ENCODE measurements at places on chromosomes 4 and X.

DNA sequence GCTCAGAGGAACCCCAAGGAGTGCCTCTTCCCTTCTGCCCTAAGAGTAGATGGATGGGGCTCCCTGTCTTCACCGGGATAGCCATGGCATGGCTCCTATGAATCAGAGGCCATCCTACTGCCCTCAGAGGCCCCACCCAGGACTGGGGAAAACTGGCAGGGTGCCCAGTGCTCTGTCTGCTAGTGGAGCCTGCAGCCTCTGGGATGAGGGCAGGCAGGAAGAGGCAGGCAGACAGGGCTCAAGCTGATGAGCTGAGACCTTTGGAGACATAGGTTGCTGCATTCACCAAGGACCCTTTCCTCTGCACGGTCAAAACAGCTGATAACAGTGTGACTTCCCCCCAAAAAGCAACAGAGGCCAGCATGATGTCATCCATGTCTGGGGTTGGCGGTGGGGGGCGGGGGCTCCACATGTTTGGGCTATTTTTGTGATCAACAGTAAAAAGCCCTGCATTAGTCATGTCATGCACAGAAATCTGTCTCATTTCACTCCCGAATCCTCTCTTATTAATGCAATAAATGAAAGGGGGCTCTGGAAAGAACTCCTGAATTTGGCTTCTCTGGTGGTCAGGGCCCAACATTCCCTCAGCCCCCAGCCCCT lies 207.6 kb upstream of the MAMLD1 start:
- H3K27ac ChIP-seq, result no peak overlapping the region
- peak; percentile 13 for DNase-seq
- H3K4me1 ChIP-seq, result no peaks in the 10 kb centered on the region
- no peaks in the 10 kb centered on the region for H3K36me3 ChIP-seq
- no peak overlapping the region for H3K4me3 ChIP-seq

DNA sequence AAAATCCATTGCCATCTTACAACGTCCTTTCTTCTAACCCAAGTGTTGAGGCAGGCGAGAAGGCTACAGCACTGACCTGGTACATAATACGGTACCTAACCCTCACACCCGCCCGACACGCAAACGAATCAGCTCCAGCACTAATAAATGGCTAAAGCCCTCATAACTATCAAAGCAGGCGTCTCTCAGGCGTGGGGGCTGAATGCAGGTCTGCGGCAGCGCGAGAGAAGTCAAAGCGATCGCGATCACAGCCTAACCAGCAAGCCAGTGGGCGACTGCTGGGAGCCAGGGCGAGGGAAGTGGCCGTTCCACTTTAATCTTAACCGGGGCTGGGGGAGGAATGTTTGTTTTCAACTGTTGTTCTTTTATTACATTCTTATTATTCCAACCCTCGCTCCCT lies 1.5 kb downstream of the CDX4 start:
- peaks cover 63% of the 10 kb centered on the region for H3K27me3 ChIP-seq
- H3K27ac ChIP-seq, result no peak overlapping the region
- no peaks in the 10 kb centered on the region for H3K4me1 ChIP-seq
- DNase-seq, result peak; percentile 48
- H3K4me3 ChIP-seq, result no peak overlapping the region
- H3K36me3 ChIP-seq, result no peaks in the 10 kb centered on the region

GRCh38 chr4:188993871-188994270 lies 854.6 kb downstream of the TRIML1 start:
- H3K27ac ChIP-seq, result no peak overlapping the region
- H3K4me1 ChIP-seq, result no peaks in the 10 kb centered on the region
- DNase-seq, result no peak
- no peak overlapping the region for H3K4me3 ChIP-seq
- H3K27me3 ChIP-seq, result no peaks in the 10 kb centered on the region

DNA sequence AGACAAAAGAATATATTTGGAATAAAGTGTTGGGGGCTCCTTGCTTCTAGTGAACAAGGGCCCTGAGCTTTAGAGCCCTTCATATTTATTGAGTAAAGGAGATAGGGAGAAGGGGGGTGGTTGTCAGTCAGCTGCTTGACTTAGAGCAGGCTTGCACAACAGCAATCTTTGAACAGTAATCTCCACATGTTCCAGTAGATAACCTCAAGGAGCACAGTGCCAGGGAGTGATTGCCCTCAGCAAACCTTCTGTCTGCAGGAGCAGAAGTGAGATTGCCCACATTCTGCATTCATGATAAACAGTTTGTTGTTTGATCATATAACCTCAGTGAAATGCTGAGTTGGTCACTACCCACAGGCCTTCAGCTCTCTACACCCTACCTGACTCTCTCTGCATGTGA lies 205.8 kb upstream of the CXCL13 start:
- no peaks in the 10 kb centered on the region for H3K4me1 ChIP-seq
- H3K27ac ChIP-seq, result no peak overlapping the region
- H3K27me3 ChIP-seq, result peaks cover 30% of the 10 kb centered on the region
- no peak for DNase-seq
- H3K4me3 ChIP-seq, result no peak overlapping the region
- H3K36me3 ChIP-seq, result no peaks in the 10 kb centered on the region

DNA sequence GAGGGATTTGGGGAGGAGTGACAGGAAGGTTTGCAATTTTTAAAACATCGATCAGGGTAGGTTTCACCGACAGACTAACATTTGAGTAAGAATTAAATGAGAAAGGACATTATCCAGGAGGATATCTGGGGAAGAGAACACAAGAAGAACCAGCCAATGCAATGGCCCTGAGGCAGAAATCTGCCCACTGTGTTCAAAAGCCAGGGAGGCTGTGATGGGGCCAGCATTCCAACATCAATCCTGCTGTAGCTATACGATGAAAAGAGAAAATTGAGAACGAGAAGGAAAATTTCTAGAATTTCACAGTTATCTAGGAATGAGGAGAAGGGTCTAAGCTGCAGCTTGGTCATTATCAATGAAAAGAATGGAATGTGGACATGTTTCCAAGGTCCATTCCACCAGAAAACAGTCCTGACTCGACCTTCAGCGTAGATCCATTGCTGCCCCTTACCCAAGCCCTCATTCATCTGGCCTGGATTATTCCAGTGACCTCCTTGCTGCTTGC lies 84.4 kb downstream of the APBB2 start:
- peaks cover 20% of the 10 kb centered on the region for H3K4me1 ChIP-seq
- H3K36me3 ChIP-seq, result no peaks in the 10 kb centered on the region
- H3K27me3 ChIP-seq, result no peaks in the 10 kb centered on the region
- H3K4me3 ChIP-seq, result no peak overlapping the region
- no peak overlapping the region for H3K27ac ChIP-seq

DNA sequence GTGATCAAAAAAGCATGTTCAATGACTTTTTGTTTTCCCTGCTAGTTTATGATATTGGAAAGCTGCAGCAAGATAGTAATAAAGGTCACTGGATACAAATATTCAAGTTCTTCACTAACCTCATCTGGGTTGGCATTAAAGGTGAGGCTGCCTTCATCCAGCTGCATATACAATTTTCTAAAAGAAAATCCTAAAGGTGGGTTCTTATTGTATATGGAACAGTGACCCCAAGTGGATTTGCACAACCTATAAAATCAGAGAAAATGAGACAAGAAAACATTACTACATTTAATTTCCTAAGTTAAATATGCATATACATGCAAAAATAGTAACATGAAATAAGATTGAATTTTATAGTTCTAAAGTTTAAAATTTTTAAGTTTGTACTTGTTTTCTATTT lies 23.9 kb downstream of the FBXO8 start:
- H3K27me3 ChIP-seq, result no peaks in the 10 kb centered on the region
- H3K4me1 ChIP-seq, result no peaks in the 10 kb centered on the region
- DNase-seq, result no peak
- H3K36me3 ChIP-seq, result no peaks in the 10 kb centered on the region
- no peak overlapping the region for H3K4me3 ChIP-seq

GRCh38 chrX:72100051-72100755 lies 31.5 kb downstream of the RTL5 start:
- H3K27me3 ChIP-seq, result no peaks in the 10 kb centered on the region
- no peaks in the 10 kb centered on the region for H3K4me1 ChIP-seq
- H3K27ac ChIP-seq, result no peak overlapping the region
- no peak for DNase-seq
- no peak overlapping the region for H3K4me3 ChIP-seq
- H3K36me3 ChIP-seq, result no peaks in the 10 kb centered on the region

GRCh38 chr4:66750273-66750672 lies 795.0 kb downstream of the CENPC start:
- DNase-seq, result no peak
- no peaks in the 10 kb centered on the region for H3K27me3 ChIP-seq
- H3K4me1 ChIP-seq, result no peaks in the 10 kb centered on the region
- no peak overlapping the region for H3K27ac ChIP-seq
- no peak overlapping the region for H3K4me3 ChIP-seq

GRCh38 chr4:170079981-170080380 lies 9.8 kb downstream of the AADAT start:
- peaks cover 96% of the 10 kb centered on the region for H3K36me3 ChIP-seq
- no peak overlapping the region for H3K27ac ChIP-seq
- no peak for DNase-seq
- no peaks in the 10 kb centered on the region for H3K4me1 ChIP-seq
- H3K27me3 ChIP-seq, result no peaks in the 10 kb centered on the region

- no peaks in the 10 kb centered on the region for H3K4me1 ChIP-seq
- no peaks in the 10 kb centered on the region for H3K36me3 ChIP-seq
- no peaks in the 10 kb centered on the region for H3K27me3 ChIP-seq
- H3K27ac ChIP-seq, result no peak overlapping the region
- H3K4me3 ChIP-seq, result no peak overlapping the region
These were observed 456.4 kb upstream of the HTR2C start for GRCh38 chrX:114127411-114128025.

- no peaks in the 10 kb centered on the region for H3K27me3 ChIP-seq
- no peak overlapping the region for H3K27ac ChIP-seq
- DNase-seq, result no peak
- H3K36me3 ChIP-seq, result no peaks in the 10 kb centered on the region
- no peak overlapping the region for H3K4me3 ChIP-seq
- no peaks in the 10 kb centered on the region for H3K4me1 ChIP-seq
These were observed 48.1 kb upstream of the TCEAL2 start for GRCh38 chrX:102077426-102077825.

DNA sequence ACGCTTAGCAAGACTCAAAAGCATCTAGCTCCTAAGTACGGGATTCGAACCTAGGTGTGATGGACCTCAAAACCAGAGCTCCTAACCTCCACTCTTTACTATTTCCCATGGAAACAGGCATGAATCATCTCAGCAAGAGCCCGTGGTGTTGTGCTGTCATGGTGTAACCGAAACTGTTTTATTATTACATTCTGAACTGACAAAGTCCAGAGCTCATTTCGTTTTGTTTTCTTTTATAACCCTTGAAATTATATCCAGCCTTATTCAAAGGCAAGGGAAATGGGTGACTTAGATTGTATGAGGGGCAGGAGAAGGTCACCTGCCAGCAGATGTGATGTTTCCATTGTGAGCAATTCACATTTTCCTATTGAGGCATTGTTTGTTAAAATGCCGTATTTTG lies 301.1 kb downstream of the FRMPD4 start:
- H3K27me3 ChIP-seq, result no peaks in the 10 kb centered on the region
- no peaks in the 10 kb centered on the region for H3K36me3 ChIP-seq
- no peak overlapping the region for H3K4me3 ChIP-seq
- no peak overlapping the region for H3K27ac ChIP-seq

DNA sequence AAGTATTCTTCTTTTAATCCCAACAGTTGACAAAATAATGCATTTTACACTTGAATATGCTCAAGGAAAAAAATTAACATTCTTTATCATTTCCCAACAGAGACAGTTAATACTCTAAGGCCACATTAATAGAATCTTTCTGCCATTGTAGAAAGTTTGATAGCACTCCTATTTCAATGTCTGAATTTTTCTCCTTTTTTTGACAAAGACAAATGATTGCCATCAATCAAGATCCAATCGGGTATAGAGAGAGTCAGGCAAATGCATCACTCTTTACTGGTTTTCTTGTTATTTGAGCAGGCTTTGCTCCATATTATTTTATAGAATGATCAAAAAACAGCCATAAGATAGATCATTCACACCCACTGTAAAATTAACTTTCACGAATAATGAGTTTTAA lies 46.1 kb downstream of the MAB21L2 start:
- no peaks in the 10 kb centered on the region for H3K36me3 ChIP-seq
- H3K27ac ChIP-seq, result no peak overlapping the region
- no peaks in the 10 kb centered on the region for H3K27me3 ChIP-seq
- DNase-seq, result no peak
- H3K4me1 ChIP-seq, result no peaks in the 10 kb centered on the region

DNA sequence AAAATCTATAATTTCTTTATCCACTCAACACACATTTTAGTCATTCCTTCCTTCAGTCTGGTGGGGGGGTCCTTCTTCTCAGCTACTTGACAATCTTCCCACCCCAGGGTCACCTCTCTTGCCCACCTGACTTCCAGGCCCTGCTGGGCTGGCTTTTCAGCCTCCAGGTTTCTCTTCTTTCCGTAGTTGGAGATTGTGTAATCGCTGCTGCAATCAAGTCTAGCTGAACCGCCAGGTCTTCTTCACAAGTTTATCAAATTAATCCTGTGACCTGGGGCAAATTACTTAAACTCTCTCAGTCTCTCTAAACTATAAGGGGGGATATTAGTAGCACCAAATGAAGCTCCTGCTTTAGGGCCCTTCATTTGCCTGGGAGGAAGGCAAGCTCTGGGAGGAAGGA lies 102.9 kb upstream of the TNIP3 start:
- H3K27me3 ChIP-seq, result no peaks in the 10 kb centered on the region
- H3K27ac ChIP-seq, result no peak overlapping the region
- peaks cover 3% of the 10 kb centered on the region for H3K4me1 ChIP-seq
- no peak for DNase-seq

DNA sequence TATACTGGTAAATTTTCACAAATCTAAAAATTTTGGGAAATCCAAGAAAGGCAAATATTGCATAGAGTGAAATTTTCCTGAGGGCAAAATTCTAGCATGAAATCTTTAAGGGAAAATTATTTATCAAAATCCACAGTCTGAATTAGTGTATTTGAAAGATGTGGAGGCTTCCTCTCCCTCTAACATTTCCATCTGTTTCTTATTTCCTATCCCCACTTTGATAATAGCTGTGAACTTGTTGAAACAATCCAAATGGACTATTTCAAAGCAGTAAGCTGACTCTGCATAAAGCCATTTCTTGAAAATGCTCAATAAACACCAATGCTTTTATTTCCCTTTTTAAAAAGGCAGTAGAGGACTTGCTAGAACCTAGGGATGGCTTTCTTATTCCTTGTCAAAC lies 107.3 kb upstream of the PABPC4L start:
- no peaks in the 10 kb centered on the region for H3K4me1 ChIP-seq
- no peak for DNase-seq
- no peak overlapping the region for H3K27ac ChIP-seq
- H3K27me3 ChIP-seq, result no peaks in the 10 kb centered on the region
- no peak overlapping the region for H3K4me3 ChIP-seq

DNA sequence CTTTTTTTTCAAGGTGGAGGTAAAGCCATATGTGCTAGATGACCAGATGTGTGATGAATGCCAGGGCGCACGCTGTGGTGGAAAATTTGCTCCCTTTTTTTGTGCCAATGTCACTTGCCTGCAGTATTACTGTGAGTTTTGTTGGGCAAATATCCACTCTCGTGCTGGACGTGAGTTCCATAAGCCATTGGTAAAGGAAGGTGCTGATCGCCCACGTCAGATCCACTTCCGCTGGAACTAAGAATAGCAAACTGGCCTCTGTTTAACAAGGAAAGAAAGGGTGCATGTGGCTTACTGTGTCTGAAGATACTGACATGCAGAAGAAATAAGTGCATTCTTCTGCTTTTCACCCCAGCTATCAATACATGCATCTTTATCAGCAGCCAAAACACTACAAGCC lies 63.9 kb downstream of the CPEB2 start:
- no peak for DNase-seq
- H3K36me3 ChIP-seq, result peaks cover 26% of the 10 kb centered on the region
- H3K4me3 ChIP-seq, result no peak overlapping the region
- no peak overlapping the region for H3K27ac ChIP-seq
